Esophagus squamous epithelium (tissue), 5 donors: ENCODE measurements at places on chromosomes 6 and 20.

DNA sequence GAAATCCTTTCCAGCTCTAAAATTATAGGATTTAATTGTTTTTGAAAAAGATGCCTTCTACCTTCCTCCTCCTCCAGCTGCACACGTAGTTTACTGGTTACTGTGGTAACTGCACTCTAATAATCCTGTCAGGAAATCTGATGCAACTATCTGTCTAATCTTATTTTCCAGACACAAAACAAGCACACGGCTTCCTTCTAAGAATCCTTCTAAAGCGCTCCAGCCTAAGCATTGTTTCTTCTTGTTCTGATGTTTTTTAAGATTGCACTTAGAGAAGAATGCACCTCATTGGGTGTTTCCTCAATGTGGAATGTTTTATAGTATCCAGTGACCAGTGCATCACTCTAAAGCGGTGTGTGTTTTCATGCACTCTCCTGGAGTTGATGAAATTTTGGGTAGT is 63.6 kb downstream of the CARMIL1 start:
- DNase-seq, result no peak
- H3K4me1 ChIP-seq, result no peaks in the 10 kb centered on the region
- H3K27me3 ChIP-seq, result no peaks in the 10 kb centered on the region

GRCh38 chr6:26743157-26743821 is 83.7 kb upstream of the ZNF322 start:
- H3K36me3 ChIP-seq, result no peaks in the 10 kb centered on the region
- no peak overlapping the region for H3K27ac ChIP-seq
- H3K4me1 ChIP-seq, result no peaks in the 10 kb centered on the region
- H3K4me3 ChIP-seq, result no peak overlapping the region

- no peak for DNase-seq
- no peaks in the 10 kb centered on the region for H3K4me1 ChIP-seq
- H3K27ac ChIP-seq, result no peak overlapping the region
- no peaks in the 10 kb centered on the region for H3K27me3 ChIP-seq
Measured at GRCh38 chr6:12608016-12608860, 108.3 kb upstream of the PHACTR1 start.

DNA sequence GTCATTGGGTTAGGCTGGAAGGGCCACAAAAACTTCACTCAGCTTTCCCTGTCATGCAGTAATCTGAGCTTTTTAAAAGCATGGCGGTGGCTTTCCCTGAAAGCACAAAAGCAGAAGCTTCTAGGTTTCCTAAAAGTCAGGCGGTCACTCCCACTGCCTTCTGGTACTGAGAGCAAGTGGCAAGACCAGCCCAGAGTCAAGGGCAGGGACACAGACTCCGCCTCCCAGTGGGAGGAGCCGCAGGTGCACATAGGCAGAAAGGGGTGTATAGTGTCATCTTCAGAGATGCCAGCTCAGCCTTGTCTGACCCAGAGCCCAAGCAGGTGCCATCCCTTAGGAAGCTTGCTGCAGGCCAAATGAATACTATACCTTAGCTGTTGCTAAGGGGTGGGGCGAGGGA is 18.0 kb upstream of the PACSIN1 start:
- no peak overlapping the region for H3K27ac ChIP-seq
- H3K4me1 ChIP-seq, result no peaks in the 10 kb centered on the region
- no peaks in the 10 kb centered on the region for H3K36me3 ChIP-seq
